Esophagus squamous epithelium (tissue), 5 donors: ENCODE measurements at places on chromosomes 7 and 10.

DNA sequence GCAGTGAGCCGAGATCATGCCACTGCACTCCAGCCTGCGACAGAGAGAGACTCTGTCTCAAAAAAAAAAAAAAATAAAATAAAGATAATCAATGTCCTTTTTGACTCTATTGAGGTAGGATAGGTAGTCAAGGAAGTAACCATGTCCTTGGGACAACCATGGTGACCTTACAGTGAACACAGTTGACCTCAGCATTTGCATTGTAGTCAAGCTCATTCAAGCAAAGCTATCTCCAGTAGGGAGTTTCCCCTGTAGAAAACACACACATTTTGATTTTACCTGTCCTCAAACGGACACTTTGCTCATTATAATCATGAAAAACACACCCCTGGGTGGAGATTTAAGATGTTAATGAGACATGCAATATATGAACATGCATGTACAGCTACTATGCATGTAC is 171.7 kb downstream of the KIF20B start:
- no peaks in the 10 kb centered on the region for H3K36me3 ChIP-seq
- no peak overlapping the region for H3K4me3 ChIP-seq
- DNase-seq, result no peak
- H3K27ac ChIP-seq, result no peak overlapping the region
- no peaks in the 10 kb centered on the region for H3K4me1 ChIP-seq
- H3K27me3 ChIP-seq, result no peaks in the 10 kb centered on the region

GRCh38 chr7:157292770-157293412 is 43.9 kb upstream of the DNAJB6 start:
- peak overlapping the region; percentile 92 for H3K27ac ChIP-seq
- H3K4me3 ChIP-seq, result peak overlapping the region; percentile 35
- no peaks in the 10 kb centered on the region for H3K36me3 ChIP-seq
- no peak for DNase-seq

GRCh38 chr10:62457196-62457595 is 83.0 kb downstream of the ZNF365 start:
- no peak overlapping the region for H3K4me3 ChIP-seq
- no peaks in the 10 kb centered on the region for H3K4me1 ChIP-seq
- no peak overlapping the region for H3K27ac ChIP-seq
- H3K36me3 ChIP-seq, result no peaks in the 10 kb centered on the region
- no peaks in the 10 kb centered on the region for H3K27me3 ChIP-seq

- no peaks in the 10 kb centered on the region for H3K36me3 ChIP-seq
- no peak within 1 kb of the TSS for H3K4me3 ChIP-seq
- H3K4me1 ChIP-seq, result no peaks in the 10 kb centered on the region
- H3K27ac ChIP-seq, result no peak within 1 kb of the TSS
Observed at GRCh38 chr10:5196702-5197113, at the start of gene AKR1C4. Gene AKR1C4, plus strand, starts transcription at chr10:5196837. Its CDS starts 31 bp downstream, at chr10:5196868.

- no peak overlapping the region for H3K27ac ChIP-seq
- DNase-seq, result no peak
- H3K27me3 ChIP-seq, result no peaks in the 10 kb centered on the region
- no peaks in the 10 kb centered on the region for H3K4me1 ChIP-seq
- no peak overlapping the region for H3K4me3 ChIP-seq
Observed at GRCh38 chr7:7311001-7311400, 128.7 kb downstream of the C1GALT1 start.

- H3K4me1 ChIP-seq, result no peaks in the 10 kb centered on the region
- no peak overlapping the region for H3K27ac ChIP-seq
- DNase-seq, result no peak
- no peaks in the 10 kb centered on the region for H3K36me3 ChIP-seq
- H3K27me3 ChIP-seq, result no peaks in the 10 kb centered on the region
Observed at GRCh38 chr10:63346015-63346441, 119.7 kb downstream of the JMJD1C start.

- H3K27ac ChIP-seq, result peak overlapping the region; percentile 84
- H3K4me3 ChIP-seq, result peak overlapping the region; percentile 29
- DNase-seq, result no peak
- H3K4me1 ChIP-seq, result peaks cover 5% of the 10 kb centered on the region
Observed at GRCh38 chr10:649798-650440, 39.5 kb downstream of the DIP2C start.

- H3K36me3 ChIP-seq, result no peaks in the 10 kb centered on the region
- no peaks in the 10 kb centered on the region for H3K27me3 ChIP-seq
- H3K4me3 ChIP-seq, result no peak overlapping the region
- no peak overlapping the region for H3K27ac ChIP-seq
- DNase-seq, result no peak
Observed at GRCh38 chr7:152907042-152907761, 147.7 kb downstream of the ACTR3B start.

DNA sequence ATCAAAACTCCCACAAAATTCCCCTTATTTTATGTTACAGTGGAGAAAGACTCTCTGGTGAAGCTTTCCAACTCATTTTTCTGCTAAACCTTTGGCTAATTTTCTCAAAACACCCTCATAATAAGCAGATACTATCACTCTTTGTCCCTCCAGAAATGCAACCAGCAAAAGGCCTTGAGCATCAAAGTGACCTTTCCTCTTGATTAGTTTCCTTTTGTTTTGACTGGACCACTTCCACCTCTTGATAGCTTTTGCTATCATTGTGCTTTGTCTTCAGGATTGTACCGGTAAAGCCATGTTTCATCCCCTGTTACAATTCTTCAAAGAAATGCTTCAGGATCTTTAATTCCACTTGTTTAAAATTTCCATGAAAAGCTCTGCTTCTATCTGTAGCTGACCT is 115.1 kb upstream of the SLC13A1 start:
- no peak for DNase-seq
- no peaks in the 10 kb centered on the region for H3K36me3 ChIP-seq
- no peaks in the 10 kb centered on the region for H3K27me3 ChIP-seq
- no peak overlapping the region for H3K27ac ChIP-seq
- H3K4me1 ChIP-seq, result no peaks in the 10 kb centered on the region

DNA sequence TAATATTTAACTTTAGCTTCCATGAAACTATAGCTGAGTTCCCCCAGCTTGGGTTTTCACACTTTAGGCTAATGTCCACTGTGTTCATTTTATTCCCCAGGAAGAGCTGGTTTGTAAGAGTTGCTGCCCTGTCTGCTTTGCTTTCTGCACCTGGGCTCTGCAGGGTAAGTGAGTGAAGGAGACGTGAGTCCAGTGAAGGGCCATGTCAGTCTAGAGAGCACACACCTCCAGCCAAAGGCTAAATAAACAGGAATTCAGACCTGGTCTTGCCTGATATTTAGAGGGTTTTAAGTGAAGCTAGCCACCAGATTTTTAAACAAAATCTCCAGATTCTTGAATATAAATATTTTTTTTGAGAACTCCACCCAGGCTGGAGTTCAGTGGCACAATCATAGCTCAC is 24.5 kb upstream of the FZD1 start:
- no peak for DNase-seq
- H3K36me3 ChIP-seq, result no peaks in the 10 kb centered on the region
- H3K27me3 ChIP-seq, result no peaks in the 10 kb centered on the region
- no peak overlapping the region for H3K27ac ChIP-seq
- H3K4me3 ChIP-seq, result no peak overlapping the region
- H3K4me1 ChIP-seq, result peaks cover 33% of the 10 kb centered on the region

DNA sequence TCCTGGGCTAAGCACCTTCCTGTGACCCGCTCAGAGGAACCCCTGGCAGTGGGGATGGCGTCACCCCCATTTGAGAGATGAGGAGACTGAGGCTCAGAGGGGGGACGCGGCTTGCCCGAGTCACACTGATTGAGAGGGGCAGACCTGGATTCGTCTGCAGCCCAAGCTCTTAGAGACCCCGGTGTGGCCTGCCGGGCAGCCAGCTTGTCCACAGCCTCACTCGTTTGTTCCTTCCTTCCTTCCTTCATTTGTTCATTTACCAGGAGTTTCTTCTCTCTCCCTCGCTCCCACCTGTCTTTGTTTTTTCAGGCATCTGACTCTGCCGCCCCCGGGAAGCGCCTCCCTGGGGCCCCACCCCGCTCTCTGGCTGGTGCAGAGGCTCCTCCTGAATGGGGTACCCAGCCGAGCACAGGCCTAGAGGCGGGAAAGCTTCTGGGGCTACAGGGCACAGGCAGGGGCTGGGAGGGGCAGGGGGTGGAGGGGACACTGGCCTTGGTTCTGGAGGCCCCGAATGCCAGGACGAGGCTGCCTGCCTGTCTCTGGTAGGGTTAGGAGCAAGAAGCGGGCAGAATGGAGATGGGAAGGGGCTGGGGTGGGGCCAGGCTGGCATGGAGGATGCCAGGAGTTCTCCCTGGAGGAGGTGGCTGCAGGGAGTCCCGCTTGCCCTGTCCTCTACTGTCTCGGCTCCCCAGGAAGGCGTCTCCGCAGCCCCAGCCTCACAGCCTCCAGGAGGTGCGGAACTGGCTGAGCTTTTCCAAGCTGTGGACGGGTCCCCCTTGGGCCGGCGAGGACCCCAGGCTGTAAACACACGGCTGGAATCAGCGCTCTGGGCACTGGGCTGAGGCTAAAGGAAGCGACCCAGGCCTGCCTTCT is 91.6 kb downstream of the UNCX start:
- no peak for DNase-seq
- no peak overlapping the region for H3K4me3 ChIP-seq
- H3K4me1 ChIP-seq, result no peaks in the 10 kb centered on the region
- no peaks in the 10 kb centered on the region for H3K36me3 ChIP-seq
- no peak overlapping the region for H3K27ac ChIP-seq

- H3K27ac ChIP-seq, result no peak overlapping the region
- H3K27me3 ChIP-seq, result no peaks in the 10 kb centered on the region
- H3K36me3 ChIP-seq, result no peaks in the 10 kb centered on the region
- no peaks in the 10 kb centered on the region for H3K4me1 ChIP-seq
Observed at GRCh38 chr7:84506151-84506550, 311.6 kb upstream of the SEMA3A start.

- no peaks in the 10 kb centered on the region for H3K36me3 ChIP-seq
- H3K4me3 ChIP-seq, result peak overlapping the region; percentile 78
- H3K4me1 ChIP-seq, result peaks cover 26% of the 10 kb centered on the region
- H3K27ac ChIP-seq, result peak overlapping the region; percentile 99
Observed at GRCh38 chr7:106111655-106112117, 426 bp downstream of the SYPL1 start.

- peak overlapping the region; percentile 66 for H3K27ac ChIP-seq
- H3K36me3 ChIP-seq, result no peaks in the 10 kb centered on the region
- no peak overlapping the region for H3K4me3 ChIP-seq
- DNase-seq, result no peak
- no peaks in the 10 kb centered on the region for H3K27me3 ChIP-seq
- no peaks in the 10 kb centered on the region for H3K4me1 ChIP-seq
Observed at GRCh38 chr7:134919240-134919641, 67.1 kb upstream of the AGBL3 start.

DNA sequence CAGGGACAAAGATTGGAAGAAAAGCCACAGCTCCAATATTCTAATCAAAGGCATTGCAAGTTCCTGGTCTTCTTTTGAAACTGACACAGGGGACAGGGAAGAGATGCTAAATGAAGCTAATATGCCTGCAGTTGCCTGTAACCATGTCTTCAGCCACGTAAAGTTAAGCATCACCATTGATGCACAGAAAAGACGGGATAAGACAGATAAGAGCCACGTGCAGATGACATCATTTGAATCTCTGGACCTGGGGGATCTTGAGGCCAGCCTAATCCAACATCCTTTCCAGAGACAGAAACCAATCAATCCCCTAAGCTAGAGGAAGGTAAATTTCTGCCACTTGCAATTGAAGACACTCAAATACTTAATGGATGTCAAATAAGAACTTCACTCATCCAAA is 93.4 kb downstream of the PIP4K2A start:
- no peak for DNase-seq
- no peak overlapping the region for H3K27ac ChIP-seq
- H3K4me1 ChIP-seq, result peaks cover 11% of the 10 kb centered on the region

DNA sequence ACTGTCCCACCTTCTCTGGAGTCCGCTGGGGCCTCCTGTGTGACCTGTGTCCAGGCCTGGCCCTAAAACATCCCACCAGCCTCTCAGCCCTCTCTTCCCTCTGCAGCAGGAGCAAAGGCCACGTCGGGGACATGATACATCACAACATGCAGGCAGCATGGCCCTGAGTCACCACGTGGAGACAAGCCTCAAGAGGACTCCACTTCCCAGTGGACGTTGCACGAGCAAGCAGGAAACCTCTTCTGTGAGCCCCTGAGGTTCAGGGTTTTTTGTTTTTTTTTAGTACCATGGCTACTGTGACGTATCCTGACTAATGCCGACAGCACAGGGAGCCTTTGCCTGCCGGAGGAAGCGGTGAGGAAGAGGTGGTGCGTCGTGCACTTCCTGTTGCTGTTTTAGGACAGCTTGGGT is 165.9 kb downstream of the DNAJB6 start:
- no peak overlapping the region for H3K27ac ChIP-seq
- H3K4me1 ChIP-seq, result no peaks in the 10 kb centered on the region
- H3K4me3 ChIP-seq, result no peak overlapping the region
- H3K36me3 ChIP-seq, result no peaks in the 10 kb centered on the region
- no peaks in the 10 kb centered on the region for H3K27me3 ChIP-seq

DNA sequence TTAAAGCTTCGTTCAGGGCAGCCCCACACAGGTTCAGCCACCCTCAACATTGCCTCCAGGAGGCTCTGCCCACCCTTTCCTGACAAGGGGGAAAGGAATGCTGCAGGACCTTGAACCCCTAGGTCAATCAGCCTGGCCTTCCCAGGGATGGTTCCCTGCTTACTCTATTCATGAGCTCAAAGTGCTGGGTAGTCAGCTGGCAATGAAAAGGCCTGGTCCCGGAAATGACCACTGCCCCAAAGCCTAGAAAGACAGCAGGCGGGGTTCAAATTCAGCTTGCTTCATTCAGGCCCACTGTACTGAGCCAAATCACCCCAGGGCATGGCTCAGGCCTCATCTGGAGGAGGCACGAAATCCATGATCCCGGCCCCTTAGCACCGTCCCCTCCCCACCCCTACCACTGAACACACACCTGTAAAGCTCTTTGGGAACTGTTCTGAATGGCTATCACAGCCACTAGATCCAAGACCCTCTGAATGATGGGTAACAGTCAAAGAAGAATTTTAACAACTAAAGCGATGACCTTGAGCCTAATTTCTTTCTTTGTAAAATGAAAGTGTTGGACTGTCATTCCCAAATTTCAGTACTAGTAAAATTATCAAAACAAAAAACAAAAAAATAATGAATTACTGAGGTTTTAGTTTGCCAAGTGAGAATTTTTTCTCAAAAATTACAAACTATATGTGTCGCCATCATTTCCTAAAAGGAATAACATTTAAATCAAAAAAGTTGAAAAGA is 1.0 kb downstream of the URGCP start:
- H3K36me3 ChIP-seq, result no peaks in the 10 kb centered on the region
- DNase-seq, result no peak
- peaks cover 56% of the 10 kb centered on the region for H3K4me1 ChIP-seq
- H3K4me3 ChIP-seq, result peak overlapping the region; percentile 85

- no peaks in the 10 kb centered on the region for H3K4me1 ChIP-seq
- no peak overlapping the region for H3K27ac ChIP-seq
- no peak for DNase-seq
- H3K4me3 ChIP-seq, result no peak overlapping the region
- H3K27me3 ChIP-seq, result no peaks in the 10 kb centered on the region
- H3K36me3 ChIP-seq, result no peaks in the 10 kb centered on the region
Observed at GRCh38 chr10:98332623-98333269, 64.8 kb upstream of the LOXL4 start.

DNA sequence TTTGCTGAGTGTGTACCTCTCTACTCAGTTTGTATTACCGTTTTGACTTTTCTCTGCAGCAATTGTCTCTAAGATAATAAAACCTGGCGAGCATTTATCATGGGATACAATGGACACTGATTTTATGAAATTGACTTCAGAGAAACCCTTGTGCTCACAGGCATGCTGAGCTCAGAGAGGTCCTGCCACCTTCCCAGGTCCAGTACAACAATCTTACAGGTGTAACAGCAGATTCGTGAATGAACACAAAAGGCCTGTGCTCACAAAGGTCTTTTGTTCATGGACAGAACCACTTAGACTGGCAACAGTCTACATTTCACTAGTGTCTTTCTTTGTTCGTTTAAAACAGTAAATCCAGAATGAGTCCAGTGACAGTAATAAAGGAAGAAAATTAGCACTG is 43.2 kb downstream of the HECW1 start:
- H3K27ac ChIP-seq, result no peak overlapping the region
- H3K4me3 ChIP-seq, result no peak overlapping the region
- no peaks in the 10 kb centered on the region for H3K27me3 ChIP-seq
- H3K4me1 ChIP-seq, result no peaks in the 10 kb centered on the region
